ENCODE measurements at places on chromosomes 4 and X.

DNA sequence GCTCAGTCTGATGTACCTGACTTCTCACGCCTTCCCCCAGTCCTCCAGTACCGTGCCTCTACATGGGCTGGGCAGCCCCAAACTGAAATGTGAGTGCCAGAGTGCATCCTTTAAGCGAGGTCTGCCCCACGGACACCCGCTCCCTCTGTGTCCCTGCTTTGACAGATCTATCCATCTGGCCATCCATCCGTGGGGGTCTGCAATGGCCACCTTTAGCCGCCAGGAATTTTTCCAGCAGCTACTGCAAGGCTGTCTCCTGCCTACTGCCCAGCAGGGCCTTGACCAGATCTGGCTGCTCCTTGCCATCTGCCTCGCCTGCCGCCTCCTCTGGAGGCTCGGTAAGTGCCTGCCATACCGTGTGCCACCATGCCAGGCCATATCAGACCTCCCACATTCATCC, 827 bp downstream of the PORCN start:
- DNase-seq, result no peak

DNA sequence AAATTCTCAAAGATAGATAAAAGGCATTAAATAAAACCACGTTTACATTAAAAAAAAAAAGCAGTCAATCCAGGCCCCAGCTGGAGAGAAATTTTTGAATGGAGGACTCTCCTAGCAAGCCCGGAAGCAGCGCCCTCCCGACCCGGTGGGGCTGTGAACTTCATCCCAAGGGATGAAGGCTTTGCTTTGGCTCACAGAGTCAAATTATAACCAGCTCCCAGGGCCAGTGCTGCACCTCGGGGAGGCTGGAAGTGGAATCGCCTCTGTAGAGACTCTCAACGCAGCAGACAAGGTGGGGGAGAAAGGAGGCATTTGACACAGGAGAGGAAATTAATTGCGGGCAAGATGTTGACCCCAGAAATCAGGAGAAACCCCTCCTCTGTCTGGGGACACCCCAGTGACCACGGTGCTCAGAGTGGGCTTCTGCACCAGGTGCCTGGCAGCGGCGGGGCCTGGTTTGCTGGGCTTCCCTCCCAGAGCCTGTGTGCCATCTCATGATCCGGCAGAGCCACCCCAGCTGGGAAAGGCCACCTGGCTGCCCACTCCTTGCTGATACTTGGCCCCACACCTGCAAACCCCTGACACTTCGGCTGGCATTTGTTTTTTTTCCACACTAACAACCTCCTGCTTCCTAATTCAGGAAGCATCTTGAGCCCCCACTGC, 71.7 kb downstream of the ABLIM2 start:
- no peak for DNase-seq

DNA sequence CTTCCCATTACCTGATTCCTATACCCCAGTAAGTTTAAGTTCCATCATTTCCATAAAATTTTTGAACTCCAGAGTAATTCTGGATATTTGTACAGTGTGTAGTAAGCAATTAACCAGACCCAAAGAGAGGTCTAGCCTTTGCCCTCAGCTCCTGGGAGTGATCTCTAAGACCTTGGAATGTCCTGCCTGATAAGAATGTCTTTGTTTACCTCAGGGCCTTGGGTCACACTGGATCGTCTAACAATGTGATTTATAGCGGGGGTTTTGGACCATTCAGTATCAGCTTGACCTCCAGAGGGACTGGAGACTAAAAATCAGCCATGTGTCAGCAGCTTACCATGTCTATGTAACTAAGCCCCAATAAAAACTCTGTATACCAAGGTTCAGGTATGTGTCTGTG, 330.9 kb upstream of the PPP1R2C start:
- no peak for DNase-seq

- no peak for DNase-seq
Observed at GRCh38 chrX:113421432-113421831, 580.8 kb upstream of the AMOT start.

GRCh38 chrX:100685284-100685996, 41.4 kb downstream of the SRPX2 start:
- DNase-seq, result peak; percentile 70

- no peak for DNase-seq
Observed at GRCh38 chr4:45518832-45519231, 605.0 kb downstream of the GABRG1 start.
